ENCODE measurements at places on chromosomes 7 and 10.

DNA sequence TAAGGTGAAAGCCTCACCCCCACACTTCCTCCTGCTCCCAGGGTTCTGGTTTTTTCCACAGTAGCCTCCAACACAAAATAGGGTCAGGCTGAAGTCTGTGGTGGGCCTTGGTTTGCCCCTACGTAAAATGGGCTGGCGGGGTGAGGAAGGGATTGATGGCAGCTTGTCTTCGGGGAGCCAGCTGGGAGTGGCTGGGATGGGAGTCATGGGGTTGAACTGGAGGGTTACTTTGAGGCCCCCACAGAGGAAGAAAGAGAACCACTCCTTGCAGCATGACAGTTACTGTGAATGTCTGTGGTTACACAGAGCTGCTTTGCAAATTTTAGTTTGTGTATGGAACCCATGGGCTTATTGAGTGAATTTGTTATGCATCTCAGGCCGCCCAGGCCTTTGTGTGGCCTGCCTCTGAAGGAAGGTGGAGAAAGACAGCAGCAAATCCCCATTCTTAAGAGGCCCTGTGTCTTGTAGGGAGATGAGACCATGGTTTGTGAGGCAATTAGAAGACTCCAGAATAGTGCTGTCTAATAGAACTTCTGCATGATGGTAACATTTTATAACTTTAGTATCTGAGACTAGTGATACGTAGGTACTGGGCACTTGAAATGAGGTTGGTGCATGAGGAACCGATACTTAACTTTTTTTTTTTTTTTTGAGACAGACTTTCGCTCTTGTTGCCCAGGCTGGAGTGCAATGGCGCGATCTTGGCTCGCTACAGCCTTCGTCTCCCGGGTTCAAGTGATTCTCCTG is 8.1 kb downstream of the TRIM8 start:
- DNase-seq: peak; percentile 43

GRCh38 chr10:100866575-100867098 is 46.1 kb upstream of the SLF2 start:
- DNase-seq: peak; percentile 59

GRCh38 chr10:51892965-51893658 is 193.7 kb upstream of the CSTF2T start:
- DNase-seq: no peak

DNA sequence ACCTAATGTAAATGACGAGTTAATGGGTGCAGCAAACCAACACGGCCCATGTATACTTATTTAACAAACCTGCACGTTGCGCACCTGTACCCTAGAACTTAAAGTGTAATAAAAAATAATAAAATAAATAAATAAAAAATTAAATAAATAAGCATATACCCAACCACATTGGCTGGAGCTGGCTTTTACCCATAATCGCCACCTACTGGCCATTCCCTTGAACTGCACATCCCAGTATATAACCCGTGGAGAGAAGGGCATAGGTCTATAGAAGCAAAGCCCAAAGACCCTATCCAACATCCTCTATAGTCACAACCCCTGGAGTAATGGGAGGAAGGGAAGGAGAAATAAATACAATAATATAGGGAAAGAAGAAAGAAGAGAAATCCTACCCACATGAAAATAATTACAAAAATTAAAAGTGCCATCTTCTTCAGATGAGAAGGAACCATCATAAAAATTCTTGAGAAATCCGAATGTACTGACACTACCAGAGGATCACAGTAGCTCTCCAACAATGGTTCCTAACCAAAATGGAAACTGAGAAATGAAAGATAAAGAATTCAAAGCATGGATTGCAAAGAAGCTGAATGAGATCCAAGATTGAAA is 65.6 kb downstream of the TWIST1 start:
- DNase-seq: no peak

DNA sequence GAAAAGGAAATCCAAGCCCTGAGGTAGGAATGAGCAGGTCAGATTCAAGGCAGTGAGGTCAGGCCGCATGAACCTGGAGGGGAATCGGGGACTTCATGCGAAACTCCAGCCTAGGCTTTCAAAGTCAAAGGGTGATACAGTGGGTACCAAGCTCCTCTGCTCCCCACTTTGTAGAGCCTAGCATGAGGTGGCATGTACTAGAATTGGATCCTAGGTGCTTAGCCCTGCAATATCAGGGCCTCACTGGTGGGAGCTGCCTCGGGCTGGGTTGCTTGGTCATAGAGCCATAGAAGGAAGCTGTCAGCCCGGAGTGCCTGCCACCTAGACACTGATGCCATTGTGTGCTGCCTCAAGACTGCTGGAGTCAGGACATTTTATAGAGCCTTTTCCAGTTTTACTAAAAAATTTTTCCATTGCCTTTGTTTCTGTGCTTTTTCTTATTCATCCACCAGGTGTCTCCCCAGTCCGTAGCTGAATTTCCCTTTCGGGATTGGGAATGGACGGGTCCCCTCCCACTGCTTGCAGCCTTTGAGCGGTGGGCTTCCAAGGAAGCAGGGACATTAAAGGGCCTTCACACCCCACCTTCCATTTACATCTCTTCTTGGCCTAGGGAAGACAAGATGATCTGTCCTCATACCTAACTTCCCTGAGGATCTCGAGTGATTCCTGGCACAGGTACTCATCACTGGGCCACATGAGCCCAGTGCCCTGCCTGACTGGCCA is 5.5 kb upstream of the LZTS2 start:
- no peak for DNase-seq

- no peak for DNase-seq
These were observed 203.2 kb downstream of the AHR start for GRCh38 chr7:17501441-17502212.

- no peak for DNase-seq
These were observed 79.3 kb upstream of the NANOS1 start for GRCh38 chr10:118950190-118950680.

- no peak for DNase-seq
These were observed 1.4 kb downstream of the ZNF438 start for GRCh38 chr10:31030260-31030659.

DNA sequence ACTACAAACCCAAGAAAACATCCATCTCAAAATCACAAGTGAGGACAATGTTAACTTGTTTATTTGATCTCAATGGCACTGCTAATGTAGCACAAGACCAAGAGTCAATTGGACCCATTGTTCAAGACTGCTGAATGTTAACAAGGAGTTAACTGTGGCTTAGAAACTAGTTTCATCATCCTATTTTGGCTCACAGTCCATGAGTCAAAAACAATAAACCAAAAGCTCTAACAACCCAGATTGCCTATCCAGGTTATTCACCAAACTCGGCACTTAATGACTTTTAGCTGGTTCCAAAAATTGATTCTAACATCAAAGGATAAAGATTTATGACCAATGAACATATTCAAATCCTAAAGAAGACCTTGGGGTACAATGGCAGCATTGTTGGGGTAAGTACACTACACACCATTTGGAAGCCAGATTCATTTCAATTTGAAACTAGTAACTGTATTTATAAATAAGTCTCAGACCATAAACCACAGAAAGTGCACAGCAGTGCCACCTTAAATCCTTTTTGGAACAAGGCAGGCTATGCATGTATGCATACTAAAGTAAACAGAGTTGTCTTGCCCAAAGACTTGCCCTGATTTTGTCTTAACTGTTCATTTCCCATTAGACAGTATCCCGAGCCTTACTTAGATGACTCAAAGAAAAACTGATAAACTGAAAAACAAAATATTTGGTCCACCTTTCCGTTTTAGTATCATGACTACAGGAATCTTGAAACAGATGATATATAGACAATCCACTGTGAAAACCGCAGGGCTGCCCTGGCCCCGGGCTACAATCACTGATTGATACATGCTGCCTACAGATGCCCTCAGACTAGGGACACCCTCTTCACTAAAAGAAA is 84.5 kb downstream of the SRPK2 start:
- DNase-seq: no peak

- no peak for DNase-seq
These were observed 170.0 kb upstream of the PHF14 start for GRCh38 chr7:10803720-10804119.

DNA sequence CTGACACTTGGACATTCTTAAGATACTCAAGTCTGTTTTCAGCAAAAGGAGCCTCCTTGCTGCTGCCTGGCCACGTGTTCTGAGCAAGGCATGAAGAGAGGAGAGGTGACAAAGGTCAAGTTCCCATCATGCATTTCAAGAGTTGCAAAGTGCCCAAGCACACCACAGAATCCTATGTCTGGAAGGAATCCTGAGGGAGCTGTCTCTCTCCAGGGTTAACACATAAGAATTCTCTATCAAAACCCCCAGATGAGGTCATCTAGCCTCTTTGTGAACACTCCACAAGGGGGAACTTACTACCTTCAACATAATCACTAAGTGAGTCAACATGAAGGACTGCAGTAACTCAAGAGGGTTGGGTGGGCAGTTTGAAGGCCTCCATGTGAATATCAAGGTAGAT is 155.5 kb downstream of the RNF216 start:
- DNase-seq: no peak

DNA sequence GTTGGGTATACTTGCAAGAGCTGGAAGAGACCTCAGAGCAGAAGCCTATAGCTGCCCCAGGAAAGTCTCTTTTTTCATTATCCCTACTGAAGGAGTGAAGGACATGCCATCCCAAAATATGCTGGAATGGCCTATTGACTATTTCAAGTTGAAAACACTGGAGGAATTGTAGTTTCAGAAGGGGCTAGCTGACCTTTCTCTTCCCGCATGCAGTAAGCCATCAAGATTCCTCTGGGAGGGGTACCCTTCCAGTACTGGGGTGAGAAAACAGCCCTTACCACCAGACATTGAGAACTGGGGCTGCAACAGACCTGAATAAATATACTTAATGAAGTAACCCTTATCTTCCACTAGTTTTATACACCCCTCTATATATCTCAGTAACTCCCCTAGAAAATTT is 41.7 kb downstream of the CHCHD3 start:
- DNase-seq: no peak

- no peak for DNase-seq
These were observed 326.1 kb downstream of the PLXDC2 start for GRCh38 chr10:20142311-20142710.

DNA sequence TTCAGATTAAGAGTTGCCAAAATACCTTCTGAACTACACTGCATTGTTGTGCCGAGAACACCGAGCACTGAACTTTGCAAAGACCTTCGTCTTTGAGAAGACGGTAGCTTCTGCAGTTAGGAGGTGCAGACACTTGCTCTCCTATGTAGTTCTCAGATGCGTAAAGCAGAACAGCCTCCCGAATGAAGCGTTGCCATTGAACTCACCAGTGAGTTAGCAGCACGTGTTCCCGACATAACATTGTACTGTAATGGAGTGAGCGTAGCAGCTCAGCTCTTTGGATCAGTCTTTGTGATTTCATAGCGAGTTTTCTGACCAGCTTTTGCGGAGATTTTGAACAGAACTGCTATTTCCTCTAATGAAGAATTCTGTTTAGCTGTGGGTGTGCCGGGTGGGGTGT is 45.0 kb downstream of the DAGLB start:
- DNase-seq: no peak

- DNase-seq: no peak
These were observed 64.8 kb upstream of the INSIG1 start for GRCh38 chr7:155232911-155233310.

GRCh38 chr10:72425133-72425532 is 70.4 kb upstream of the DNAJB12 start:
- no peak for DNase-seq

DNA sequence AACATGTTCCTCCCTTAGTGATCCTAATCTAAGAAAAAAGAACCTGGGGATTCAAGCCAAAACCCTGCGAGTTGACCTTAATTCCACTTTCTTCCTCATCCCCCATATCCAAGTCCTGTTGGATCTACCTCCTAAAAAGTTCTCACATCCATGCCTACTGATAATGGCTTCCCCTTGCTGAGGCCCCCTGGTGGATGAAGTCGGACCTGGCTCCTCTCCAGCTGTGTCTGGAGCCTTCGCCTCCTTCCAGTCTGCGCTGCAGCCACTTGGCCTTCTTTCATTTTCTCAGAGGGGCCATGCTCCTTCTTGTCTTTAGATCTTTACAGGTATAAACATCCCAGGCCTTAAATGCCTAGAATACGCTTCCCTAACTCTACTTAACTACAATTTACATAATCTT is 8.1 kb downstream of the PDE1C start:
- no peak for DNase-seq

DNA sequence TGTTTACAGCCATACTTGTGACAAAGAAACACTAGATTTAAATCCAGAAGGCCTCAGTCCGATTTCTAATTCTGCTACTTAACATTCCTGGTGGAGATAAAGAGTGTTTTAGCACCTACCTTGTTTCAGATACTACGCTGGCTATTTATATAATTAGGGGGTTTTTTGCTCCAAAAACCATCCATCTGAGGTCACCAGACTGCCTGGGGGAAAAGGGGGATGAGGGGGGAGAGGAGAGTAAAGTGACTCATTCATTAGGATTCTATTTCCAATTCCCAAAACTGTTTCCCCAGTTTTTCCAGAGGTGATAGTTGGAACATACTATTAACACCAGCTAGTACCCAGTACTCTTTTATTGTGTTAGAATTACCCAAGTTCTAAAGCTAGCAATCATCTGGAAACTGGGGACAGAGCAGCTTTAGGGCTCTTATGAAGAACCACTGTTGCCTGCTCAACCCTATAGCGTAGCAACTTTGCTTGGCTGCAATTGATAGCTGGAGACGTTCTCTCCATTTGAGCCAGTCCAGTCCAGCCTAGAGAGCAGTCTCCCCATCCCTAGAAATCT is 6.6 kb downstream of the GCC1 start:
- DNase-seq: no peak

DNA sequence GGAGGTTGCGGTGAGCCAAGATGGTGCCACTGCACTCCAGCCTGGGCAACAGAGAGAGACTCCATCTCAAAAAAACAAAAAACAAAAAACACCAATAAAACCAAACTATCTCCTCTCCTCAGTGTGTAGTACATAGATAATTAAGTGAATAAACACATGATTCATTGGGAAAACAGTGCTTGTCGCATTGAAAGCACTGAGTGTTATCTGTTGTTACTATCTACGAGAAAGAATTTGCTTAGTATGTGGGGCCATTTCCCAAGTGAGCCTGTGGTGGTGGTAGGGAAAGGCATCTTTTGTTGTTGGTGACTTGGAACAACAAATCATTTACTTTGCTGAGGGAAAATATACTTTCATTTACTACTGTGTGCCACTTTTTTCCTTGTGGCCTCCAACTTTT is 42.6 kb downstream of the RSBN1L start:
- no peak for DNase-seq

GRCh38 chr10:78187371-78187770 is 153.7 kb downstream of the RPS24 start:
- no peak for DNase-seq

Measured in Right ventricle myocardium inferior (tissue), 1 donor.